ENCODE measurements at places on chromosomes 6 and 20. TPM values are rescaled to one million over a fixed set of nuclear protein-coding genes. Genes with fewer than 3 reads are reported as not detected.

NOP56 gene
- total RNA-seq, result 54.2 TPM

IYD gene
- total RNA-seq, result not detected

DNA sequence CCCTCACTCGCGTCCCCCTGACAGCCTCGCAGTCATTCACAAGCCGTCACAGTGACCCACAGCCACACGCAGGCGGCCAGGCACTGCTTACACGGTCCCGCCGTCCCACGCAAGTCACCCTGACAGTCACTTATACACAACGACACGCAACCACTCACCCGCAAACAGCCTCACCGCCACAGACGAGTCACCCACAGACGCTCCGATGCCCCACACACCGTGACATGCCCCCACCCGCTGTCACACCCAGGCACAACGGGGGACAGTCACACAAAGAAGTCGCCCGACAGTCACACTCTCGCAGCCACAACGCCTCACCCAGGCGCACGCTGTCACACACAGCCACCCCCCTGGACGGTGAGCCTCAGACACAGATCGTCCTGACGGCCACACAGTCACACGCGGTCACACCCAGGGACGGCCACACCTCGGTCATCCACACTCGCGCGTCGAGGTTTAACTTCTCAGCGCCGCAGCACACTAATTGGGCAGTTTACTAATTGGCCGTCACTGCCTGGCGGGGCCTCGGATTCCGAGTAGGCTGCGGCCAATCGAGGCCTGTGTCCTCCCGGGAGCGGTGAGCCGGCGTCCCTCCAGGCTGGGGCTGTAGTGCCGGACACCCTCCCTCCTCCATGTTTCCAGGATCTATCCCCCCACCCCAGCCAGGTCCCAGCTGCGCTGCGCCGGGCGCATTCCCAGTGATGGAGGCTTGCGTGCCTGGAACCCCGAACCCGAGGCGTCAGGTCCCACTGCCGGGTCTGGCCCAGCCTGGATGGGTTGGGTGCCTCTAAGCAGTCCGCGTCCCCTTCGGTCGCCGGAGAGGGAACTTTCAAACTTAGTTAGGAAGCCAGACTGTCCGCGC, 790 bp downstream of the TOX2 start:
- no peak for DNase-seq

KPNA5 gene
- total RNA-seq, result 7.2 TPM

DNA sequence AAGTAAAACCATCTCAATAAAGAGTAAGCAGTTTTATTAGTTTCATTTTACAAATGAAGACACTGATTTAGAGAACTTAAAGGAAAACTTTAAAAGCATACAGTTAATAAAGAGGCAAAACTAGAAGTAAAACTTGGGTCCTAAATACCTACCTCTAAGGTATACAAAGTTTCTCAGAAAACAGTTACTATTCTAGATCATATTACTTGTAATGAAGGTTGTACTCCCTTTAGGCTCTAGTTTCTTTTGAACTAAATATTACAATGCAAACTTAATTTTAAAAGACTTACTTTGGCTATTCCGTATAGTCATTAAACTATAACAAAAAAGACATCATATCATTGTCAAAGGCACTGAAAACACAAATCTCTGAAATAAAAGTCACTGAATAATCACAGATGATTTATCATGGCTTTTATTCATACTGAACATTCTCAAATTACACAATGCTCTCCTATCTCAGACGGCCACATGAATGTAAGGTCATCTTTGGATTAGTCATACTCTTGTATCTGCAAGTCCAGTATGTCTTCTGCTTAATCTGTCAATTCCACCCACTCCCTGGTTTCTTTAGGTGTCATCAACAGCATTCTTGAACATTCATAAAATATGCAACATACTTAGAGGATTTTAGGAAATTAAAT, 361.6 kb upstream of the RUNX2 start:
- no peak for DNase-seq

PSORS1C2 gene
- not detected for total RNA-seq

DNA sequence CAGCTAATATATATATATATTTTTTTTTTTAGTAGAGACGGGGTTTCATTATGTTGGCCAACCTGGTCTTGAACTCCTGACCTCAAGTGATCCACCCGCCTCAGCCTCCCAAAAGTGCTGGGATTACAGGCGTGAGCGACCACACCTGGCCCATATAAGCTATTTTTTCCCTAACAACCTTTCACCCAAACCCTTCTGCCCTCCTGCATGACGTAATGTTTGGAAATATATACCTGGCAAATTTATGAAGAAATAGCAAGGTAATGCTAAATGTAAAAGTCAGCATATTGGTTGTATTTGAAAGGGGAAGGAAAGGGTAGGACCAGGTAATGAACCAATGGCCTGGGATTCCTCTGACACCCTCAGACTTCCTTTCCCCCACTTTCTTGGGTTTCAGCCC, 325.5 kb upstream of the ARID1B start:
- no peak for DNase-seq

DNA sequence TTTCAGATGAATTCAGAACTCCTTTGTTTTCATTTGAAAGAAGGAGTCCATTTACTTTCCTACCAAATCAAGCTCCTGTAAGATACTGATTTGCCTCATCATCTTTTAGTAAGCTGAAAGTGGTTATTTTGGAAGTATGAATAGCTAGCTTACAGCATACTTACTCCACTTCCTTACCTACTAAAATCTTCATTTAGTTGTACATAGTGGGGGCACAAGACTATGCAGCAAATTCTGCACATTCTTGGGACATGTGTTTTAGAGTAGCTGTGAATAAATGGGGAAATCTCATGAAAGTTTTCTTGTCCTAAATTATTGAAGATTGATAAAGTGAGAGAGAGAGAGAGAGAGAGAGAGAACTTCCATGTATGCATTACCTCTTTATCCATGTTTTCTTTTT, 256.3 kb downstream of the OGFRL1 start:
- DNase-seq, result no peak

DNA sequence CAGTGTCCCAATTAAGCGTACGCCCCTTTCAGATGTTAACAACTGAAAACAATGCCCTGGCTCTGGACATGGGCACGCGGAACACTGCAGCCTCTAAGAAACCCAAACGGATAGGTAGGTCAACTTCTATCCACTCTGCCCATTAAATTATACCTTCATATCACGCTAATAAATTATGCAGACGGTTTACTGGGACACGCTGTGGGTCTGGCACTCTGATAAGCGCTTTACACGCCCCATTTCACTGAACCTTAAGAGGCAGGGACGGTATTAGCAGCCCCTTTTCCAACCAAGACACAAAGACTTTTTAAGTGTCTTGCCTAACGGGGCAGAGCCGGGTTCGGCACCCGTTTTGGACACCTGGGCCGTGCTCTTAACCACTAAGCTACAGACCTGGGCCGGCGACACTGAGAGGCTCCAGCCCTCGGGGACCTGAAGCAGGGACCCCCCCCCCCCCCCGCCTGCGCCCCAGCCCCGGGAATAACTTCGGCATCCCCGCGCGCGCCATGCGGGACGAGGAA, 744 bp downstream of the STAU1 start:
- DNase-seq, result no peak

DNA sequence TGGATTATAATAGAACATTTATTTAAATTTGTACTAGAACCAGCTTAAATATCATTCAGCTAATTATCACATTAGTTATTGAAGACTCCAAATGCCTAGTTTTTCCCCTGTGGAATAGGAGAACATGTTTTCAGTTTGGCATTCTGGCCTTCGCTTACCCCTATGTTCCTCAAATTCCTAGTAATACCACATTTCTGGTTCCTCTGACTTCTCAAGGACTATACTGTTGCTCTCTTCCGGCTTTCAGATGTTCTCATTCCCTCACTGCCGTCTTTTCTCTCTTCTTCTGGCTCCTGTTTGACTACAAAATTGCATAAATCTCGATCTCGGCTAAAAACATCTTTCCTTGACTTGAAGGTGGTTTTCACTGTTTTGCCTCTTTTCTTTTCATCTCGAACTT, 71.8 kb upstream of the KHDRBS2 start:
- DNase-seq, result no peak

PPP1R16B gene
- 9.4 TPM for total RNA-seq

OR2H2 gene
- not detected for total RNA-seq

MAS1 gene
- not detected for total RNA-seq

DNA sequence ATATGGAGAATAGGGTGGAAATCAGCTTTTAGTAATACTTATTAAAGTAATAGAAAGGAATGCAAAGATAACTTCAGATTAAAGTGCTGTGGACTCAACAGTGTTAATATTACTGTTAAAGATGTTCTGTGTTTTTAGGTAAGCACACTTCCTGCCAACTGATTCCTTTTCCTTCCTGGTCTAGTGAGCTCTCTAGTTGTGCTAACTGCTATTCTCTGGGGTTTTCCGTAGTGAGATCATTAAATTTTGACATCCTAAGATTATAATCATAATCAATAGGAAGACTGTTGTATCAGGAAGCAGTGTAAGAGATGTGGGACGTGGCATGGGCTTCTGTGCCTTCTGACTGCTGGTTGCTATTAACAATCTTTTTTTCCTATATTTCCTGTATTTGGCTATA, 1.2 kb upstream of the TMEM217 start:
- DNase-seq, result no peak

COL11A2 gene
- 1.9 TPM for total RNA-seq

DNA sequence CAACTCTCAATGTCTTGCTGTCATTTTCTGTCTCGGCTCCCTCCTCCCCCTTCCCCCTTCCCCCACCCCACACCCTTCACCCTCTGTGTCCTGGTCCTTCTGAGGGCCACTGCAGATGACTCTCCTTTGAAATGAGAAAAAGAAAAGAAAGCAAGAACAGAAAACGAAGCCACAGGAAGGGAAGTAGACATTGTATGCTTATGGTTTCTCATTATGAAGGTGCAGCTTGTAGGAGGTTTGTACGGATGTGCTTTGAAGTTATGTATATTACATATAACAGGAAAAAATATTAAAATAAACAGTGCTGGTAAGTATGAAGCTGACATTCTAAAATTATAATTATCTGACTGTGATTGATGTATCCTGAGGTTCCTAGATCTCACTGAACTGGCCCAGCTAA, 6.3 kb upstream of the AAR2 start:
- no peak for DNase-seq

DNA sequence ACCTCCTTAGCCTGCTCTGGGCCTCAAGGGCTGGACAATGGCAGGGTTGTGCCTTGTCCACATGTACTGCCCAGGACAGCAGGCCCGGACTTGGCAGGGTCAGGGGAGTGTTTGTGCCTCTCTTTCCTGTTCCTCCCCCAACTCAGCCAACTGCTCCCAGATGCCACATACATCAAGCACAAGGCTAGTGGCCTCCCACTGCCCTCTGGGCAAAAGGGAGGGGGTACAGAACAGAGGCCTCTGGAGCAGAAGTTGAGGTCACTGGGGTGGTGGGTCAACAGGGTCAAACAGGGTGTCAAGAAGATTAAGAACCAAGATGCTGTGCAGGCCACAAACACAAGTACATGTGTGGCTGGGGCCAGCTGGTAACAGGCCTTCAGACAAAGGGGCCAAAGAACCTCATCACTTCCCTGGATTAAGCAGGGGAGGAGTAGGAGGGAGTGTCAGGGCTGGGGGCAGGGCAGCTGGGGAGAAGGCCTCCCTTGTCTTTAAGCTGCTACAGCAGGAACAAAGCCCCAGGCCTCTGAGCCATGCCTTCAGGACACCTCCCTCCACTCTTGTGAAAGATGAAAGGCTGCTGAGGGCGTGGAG, 36.0 kb downstream of the KCNK5 start:
- no peak for DNase-seq

IL20RA gene
- 7.2 TPM for total RNA-seq

COL10A1 gene
- not detected for total RNA-seq

C6orf118 gene
- not detected for total RNA-seq

DNA sequence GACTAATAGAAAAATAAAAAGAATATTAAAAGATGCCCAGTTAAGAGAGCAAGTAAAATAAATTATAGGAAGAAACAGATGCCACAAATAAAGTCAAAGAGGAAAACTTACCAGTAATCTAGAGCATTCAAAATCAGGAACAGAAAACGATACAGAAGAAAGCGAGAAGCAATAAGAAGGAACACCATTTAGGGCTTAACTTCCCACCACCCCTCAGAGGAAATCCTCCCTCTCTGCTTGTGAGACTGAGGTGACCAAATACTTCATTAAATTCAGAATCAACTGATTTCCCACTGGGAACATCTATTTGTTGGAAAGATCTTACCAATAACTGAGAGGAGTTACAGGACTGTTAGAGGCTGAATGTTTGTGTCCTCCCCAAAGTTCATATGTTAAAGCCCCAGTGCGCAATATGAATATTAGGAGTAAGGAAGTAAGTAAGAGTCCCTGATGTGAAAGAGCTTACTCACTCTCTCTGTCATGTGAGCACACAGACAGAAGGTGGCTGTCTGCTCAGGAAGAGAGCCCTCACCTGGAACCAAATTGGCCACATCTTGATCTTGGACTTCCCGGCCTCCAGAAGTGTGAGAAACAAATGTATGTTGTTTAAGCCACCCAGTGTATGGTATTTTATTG, 19.5 kb downstream of the KATNA1 start:
- no peak for DNase-seq

Measured in left ventricle myocardium superior (tissue), 1 donor.